ENCODE measurements at places on chromosomes 7 and 10. TPM values are rescaled to one million over a fixed set of nuclear protein-coding genes. Genes with fewer than 3 reads are reported as not detected.

RET gene
- 0.39 TPM for polyA plus RNA-seq

SOSTDC1 gene
- not detected for polyA plus RNA-seq

- DNase-seq, result no peak
Observed at GRCh38 chr10:31384589-31384949, 65.6 kb downstream of the ZEB1 start.

TMEM176B gene
- 391 TPM for polyA plus RNA-seq

GRCh38 chr10:43314626-43315495 is 48.0 kb upstream of the RASGEF1A start:
- no peak for DNase-seq

DNA sequence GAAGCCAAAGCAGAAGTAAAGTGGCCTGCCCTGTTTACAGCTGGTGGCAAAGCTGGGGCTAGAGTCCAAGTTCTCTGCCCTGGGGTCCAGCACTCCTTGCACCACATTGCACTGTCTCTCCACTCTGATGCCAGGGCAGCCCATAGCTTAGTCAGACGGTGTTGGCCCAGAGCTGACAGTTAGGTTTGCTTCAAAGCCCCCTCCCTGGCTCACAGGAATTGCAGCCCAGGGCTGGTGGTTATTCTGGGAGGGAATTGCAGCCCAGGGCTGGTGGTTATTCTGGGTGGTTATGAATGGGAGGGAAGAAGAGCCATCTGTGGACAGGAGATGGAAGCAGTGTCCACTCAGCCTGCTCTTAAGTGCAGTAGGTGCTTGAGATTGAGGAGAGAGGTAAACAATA is 88.9 kb downstream of the SCRN1 start:
- no peak for DNase-seq

DNA sequence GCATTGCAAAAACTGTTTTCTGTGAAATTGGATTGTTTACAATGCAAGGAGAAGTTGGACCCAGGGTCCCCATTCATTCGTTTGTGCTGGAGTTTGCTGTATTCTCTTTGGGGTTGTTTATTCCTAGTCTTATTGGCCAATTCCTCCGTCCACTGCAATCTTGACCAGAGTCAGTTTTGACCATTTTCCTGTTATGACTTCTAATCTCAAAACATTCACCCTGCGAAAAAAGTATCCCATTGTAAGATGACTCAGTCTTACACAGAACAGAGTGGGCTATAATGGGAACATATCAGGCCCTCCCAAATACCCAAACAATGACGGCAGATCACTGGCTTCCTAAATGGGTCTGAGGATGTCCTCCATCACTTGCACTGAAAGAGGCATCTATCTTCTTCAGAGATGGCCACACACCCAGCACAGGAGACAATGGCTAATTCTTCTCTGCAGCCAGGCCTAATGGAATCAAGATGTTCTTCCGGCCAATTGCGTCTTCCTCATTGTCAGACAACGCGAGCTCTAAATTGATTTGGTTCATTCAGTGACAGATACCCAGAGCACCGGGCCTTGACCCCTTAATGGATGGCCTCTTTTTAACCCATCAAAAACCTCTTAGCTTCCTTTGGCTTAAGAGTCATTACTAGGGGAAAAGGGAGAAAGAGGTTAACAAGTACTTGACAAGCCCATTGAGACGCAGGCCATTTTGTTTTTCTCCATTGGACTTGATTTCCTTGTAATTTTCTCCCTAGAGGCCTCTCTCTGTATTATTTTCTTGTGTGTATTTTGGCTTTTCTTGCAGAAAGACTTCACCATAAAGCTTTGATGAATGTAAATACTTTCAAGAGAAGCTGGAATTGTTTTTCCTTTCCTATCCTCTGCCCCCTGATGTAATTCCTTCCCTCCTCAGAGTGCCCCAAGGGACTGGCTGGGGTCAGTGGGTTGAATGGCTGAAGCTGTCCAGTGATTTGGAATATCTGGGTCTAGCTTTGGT is 129.6 kb downstream of the PRPF18 start:
- DNase-seq, result no peak

PAPOLB gene
- not detected for polyA plus RNA-seq

- peak; percentile 48 for DNase-seq
Observed at GRCh38 chr10:68156373-68157185, 47.3 kb downstream of the MYPN start.

DNA sequence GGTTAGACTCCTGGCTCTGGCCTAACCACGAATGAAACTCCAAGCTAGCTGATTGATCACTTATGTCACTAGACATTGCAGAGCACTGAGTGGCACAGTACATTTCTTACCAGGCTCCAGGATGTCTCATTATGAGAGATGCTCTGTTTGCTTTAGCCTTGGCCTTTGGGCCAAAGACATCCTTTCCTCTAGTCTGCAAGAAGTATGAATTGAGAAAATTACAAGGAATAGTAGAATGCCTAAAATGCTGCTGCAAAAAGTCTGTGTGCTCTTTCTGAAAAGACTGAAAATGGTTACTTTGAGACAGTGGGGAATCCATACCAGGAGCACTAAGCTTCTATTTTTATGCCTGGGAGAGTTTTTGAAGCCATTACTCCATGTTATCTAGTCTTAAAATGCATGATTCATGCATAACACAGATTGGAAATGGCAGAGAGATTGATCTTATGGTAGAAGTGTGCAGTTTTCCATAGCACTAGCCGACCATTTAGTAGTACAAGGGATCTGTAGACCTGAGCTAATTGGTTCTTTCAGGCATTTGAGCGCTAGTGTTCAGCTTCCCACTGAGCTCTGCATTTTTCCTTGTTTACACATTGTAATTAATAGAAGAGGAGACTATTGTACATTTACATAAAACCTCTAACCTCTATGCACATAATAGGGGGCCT is 303.8 kb downstream of the PRKG1 start:
- no peak for DNase-seq

Data from CD14-positive monocyte (primary cell).